Esophagus squamous epithelium (tissue), 5 donors: ENCODE measurements at places on chromosomes 4 and X.

DNA sequence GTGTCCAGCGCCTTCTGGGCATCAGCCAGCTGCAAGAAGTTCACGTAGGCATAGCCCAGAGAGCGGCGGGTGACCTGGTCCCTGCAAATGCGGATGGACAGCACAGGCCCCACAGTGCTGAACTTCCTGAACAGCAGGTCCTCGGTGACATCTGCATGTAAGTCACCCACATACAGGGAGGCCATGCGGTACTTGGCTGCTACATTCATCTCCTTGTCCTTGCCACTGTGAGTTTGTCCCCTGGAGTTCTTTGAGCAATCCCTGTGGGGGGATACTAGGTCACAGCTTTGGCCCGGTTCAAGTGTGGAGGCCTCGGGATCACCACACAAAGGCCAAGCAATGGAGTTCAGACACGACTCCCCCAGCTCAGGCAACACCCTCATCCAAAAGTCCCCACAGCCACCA, 776 bp downstream of the PABPC4L start:
- no peak for DNase-seq

- no peak for DNase-seq
These were observed 2.0 kb downstream of the CHST7 start for GRCh38 chrX:46575586-46575985.

DNA sequence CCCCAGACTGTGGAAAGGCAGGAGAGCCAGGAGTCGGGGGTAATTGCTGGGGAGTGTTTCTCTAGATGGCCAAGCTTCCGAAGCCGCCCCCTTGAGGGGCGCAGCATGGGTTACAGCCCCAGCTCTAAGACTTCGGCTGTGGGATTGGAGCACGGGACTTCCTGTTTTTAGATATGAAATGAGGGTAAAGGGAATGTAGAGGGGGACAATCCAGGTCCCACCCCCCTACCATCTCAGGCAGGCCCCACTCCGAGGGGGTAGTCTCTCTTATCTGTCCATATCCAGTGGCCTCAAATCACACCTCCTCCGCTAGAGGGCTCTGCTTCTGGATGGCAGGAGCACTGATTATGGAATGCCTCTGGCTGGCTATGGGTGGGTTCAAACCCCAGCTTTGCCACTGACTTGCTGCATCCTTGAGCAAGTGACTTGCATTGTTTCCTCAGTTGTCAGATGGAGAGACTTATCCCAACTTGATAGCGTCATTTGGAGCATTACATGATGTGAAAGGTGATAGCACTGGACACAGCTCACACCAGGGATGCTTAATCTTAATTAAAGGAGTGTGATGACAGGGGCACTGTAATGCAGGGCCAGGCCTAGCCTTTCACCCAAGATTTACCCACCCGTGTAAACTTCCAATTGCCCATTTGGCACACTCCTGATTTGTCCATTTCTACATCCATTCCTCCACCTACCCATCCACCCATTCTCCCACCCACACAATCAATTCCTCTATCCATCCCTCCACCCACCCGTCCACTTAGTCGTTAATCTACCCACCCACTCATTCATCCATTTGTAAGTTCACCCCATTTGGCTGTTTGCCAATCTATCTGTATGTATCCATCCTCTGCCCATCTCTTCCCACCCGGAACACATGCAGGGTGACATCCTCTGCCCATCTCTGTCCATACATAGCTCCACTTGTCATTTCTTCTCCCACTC, 848 bp upstream of the KCND1 start:
- no peak for DNase-seq

GRCh38 chrX:118116713-118117550, at the start of gene KLHL13:
TSS of gene KLHL13 (minus strand) at chrX:118116810. CDS start at chrX:118028473, 88,337 bp downstream.
- no peak for DNase-seq

GRCh38 chr4:25533256-25533655, 122.4 kb upstream of the SLC34A2 start:
- no peak for DNase-seq

DNA sequence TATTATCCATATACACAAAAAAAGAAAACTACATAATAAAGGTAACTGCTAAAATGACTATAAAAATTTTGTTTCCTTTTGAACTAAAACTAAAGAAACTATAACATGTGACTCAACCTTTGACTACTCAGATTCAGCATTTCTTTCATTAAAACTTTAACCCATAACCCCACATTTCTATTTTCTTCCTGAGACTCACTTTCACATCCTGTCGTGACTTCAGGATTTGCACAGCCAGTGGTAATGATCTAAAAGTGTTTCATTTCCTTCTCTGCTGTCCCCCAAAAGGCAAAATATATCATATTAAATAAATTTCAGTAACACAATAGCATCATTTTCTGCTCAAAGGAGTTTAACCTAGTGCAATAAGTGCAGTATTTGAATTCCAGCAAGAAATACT, 1022.4 kb upstream of the DIAPH2 start:
- no peak for DNase-seq

DNA sequence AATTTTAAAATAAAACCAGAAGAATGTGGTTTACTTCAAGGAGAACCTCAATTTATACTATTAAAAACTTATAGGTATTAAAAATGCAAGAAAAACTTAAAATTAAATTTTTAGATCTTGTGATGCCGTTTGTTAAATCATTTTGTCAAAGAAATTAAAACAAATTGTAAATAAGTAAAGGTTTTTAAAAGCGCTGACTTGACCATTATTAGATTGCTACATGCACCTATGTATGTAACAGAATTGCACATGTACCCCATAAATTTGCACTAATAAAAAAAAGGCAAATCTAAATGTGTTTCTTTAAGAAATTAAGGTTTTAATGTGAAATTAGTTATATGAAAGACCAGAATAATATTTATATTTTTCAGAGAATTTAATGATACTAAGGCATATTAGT, 156.1 kb downstream of the LARP7 start:
- no peak for DNase-seq

GRCh38 chr4:184906480-184907097, 80.8 kb upstream of the ACSL1 start:
- DNase-seq: no peak

GRCh38 chrX:108417257-108417656, 21.0 kb downstream of the COL4A6 start:
- no peak for DNase-seq

GRCh38 chr4:78569306-78569821, 17.8 kb downstream of the ANXA3 start:
- no peak for DNase-seq

DNA sequence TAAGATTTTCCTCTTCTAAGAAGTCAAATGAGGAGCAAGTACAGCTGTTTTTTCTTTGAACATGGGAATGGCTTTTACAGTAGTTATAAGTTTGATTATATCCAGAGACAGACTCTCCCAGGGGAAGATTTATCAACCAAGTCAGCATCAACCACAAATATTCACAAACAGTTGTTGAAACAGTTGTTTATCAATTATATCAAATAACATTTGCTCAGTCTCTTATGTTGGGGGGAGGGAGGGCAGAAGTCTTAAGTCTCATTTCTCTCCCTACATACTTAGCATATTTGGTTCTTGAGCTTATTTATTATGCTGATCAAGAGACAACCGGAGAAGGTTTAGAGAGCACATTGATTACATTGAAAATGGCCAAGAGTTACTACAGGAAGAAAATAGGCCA, 110.1 kb downstream of the FBXO8 start:
- DNase-seq: no peak

GRCh38 chr4:73431813-73432168, 4.2 kb upstream of the AFP start:
- no peak for DNase-seq

GRCh38 chrX:136933611-136934145, 53.2 kb upstream of the RBMX start:
- DNase-seq: no peak

DNA sequence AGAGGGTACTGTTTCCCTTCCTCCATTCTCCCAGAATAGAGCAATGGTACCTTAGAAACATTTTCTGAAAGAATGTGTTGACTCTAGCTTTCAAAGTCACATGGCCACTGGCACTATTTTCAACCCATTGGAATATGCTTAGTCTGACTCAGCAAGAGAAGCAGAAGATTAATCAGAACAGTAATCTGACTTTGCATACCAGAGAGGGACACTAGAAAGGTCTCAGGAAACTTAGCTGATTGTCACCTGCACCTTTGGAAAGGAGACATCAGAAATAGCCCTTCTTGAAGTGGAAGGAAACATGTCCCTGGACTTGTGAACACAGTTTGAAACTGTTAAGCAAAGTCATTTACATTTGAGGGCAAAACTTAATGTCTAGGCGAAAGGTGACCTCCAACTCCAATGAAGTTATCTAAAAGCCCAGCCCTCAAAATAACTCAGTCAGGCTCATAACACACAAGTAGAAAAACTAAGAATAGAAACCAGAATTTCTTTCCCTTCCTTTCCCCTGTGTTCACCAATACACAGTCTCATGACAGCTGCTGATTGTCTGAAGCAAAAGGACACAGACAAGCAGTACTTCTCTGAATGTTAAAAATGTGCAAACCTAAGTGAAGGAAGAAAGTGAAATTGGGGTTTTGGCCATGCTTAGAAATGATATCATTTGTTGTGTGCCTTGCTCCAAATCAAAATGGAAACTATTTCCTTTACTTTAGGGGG, 270.8 kb downstream of the GRIA3 start:
- no peak for DNase-seq

- DNase-seq: no peak
These were observed 139.2 kb upstream of the ANK2 start for GRCh38 chr4:112910109-112910736.
